ENCODE measurements at places on chromosomes 16 and 17.

DNA sequence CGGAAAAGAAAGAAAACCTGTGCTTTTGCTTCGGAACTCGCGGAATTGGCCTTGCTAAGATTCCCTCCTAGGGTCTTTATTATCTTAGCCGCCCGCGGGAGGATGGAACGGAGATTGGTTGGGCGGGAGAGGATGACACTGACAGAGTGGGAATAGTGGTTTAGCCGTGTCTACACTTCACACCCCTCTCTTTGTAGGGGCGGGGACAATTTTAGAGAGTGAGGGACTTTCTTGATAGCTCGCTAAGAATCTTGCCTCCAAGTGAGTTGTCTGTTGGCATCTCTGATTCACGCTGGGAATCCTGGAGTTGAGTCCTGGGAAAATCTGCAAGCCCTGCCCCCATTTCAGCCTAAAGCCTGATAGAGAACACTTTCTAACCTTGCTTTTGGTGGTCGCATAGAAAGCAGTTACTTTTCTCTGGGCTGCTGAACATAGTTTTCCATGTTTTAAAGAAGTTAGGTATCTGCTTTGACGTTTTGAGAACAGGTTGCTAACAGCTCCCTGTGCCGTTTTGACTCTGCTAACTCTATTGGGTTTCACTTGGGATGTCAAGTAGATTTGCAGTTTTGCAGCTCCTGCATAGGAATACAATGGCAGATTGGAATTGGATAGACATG, 697 bp downstream of the NOL11 start:
- peak; percentile 14 for DNase-seq

DNA sequence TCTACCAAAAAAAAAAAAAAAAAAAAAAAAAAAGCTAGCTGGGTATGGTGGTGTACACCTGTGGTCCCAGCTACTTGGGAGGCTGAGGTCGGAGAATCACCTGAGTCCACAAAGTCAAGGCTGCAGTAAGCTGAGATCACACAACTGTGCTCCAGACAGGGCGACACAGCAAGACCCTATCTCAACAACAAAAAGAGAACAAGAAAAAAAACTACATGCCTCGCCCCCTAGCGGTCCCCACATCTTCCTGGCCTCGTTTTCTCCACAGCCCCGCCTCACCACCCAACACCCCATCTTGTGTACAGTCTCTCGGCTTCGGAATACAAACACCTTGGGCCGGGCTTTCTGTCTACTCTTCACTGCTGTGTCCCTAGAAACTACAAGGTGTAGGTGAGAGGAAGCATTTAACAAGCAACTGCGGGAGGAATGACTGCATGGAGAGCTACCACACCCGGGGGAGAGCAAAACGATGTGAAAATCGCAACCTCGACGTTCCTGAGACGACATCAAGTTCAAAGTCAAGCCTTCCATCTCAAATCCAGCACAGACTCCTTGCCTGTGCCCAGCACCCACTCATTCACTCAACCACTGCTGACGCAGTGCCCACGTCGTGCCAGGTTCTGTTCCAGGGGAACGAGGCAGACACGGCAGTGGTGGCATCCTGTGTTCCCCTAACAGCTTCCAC, 9.0 kb downstream of the NTAN1 start:
- DNase-seq = no peak

GRCh38 chr17:50199211-50199802, 2.1 kb downstream of the COL1A1 start:
- DNase-seq = no peak

DNA sequence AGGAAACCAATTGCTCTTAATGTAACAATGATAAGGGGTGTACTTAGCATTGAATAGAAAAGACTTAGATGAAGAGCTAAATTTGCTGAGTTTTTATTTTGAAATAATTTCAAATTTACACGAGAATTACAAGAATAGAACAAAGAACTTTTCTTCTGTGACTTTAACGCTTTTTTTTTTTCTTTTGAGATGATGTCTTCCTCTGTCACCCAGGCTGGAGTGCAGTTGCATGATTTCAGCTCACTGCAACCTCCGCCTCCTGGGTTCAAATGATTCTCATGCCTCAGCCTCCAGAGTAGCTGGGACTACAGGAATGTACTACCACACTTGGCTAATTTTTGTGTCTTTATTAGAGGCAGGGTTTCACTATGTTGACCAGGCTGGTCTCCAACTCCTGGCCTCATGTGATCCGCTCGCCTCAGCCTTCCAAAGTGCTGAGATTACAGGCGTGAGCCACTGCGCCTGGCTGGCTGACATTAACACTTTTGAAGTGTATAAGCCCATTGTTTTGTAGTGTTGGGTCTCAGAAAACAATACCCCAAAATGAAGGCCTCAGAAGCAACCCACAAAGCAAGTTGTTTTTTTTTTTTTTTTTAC, 2.1 kb downstream of the TEN1 start:
- DNase-seq = no peak

- no peak for DNase-seq
Observed at GRCh38 chr17:422196-422930, 69.8 kb upstream of the RPH3AL start.

DNA sequence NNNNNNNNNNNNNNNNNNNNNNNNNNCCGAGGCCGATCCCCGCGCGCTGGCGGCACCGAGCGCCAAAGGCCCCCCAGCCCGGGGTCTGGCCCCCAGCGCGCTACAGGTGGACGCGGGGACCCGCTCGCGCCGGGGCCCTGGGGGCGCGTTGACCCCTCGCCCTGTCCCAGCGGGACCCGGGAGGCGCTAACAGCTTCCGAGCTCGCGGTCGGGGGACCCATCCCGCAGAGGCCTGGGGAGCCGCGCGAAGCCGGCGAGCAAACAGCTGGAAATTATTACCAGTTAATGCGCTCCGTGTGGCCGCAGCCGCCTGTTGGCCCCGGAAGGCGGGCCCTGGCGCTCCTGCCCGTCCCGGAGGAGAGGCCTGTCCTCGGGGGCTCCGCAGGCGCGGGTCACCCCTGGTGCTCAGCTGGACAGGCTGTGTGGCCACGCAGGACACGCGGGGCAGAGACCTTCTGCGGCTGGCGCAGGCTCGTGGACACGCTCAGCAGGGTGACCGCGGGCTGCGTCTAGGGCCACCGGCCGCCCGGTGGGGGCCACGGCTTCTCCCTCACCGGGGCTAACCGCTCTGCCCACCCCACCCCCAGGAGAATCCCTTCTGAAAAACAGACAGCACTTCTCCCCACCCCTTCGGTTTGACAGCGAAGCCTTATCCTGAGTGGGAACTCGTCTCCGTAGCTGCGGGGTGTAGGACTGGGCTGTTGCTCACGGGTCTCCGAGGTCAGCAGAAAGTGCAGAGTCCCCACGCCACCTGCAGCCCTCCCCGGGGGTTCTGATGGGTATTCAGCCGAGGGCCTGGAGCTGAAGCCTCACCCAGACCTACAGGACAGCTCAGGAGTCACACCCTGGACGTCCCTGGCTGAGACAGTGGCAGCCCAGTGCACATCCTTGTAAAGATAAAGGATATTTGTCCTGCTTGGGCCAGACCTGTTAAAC, 138.7 kb upstream of the RPH3AL start:
- DNase-seq = no peak

DNA sequence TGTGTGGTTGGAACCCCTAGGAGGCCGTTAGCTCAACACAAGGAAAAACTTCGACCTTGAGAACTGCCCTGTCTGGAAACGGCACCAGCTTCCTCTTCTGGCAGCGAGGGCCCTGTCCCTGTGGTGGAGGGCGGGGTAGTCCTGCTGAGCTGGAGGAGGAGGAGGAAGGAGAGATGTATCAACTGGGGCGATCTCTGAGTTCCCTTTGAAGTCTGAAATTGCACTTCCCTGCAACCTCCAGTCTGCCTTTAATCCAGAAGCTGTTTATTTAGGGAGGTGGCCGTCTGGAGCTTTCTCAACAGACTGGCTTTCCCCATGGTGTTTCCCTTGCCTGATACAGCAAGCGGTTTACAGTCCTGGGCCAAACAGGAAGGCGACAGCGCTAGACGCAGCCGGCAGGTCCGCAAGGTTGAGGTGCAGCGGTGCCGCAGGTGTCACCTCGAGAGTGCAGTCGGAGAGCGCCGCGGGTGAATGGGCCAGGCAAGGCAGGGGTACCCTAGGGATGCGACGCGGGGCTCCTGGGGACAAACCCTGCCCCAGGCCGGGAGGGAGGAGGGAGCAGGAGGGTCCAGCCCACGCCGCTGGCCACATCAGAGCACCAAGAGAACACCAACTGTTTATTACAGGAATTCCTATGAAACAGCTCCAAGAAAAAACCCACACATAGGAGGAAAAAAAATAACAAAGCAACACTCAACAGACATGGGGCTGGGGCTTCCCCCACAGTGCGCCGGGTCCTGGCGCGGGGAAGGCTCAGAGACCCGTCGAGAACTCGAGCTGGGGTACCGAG, 11.4 kb upstream of the MRPS23 start:
- DNase-seq = no peak

GRCh38 chr16:67053767-67054334, 24.9 kb downstream of the CBFB start:
- no peak for DNase-seq

DNA sequence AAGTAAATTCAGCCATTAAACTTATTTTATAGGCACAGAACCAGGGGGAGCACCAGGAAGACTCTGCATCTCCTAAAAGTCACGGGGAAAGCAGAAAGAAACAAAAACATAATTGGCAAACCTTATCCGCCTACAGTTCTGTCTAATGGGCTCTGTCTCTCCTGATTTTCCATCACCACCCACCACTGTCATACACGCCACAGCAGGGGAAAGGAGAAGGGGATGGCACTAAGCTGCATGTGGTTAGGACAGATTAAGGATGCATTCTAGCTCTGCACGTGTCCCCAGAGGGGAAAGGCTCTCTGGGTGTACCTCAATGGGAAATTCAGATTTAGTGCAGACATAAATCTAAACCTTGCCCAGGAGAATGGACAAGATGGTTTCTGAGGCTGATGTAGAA, 359.8 kb downstream of the TMEM114 start:
- no peak for DNase-seq

DNA sequence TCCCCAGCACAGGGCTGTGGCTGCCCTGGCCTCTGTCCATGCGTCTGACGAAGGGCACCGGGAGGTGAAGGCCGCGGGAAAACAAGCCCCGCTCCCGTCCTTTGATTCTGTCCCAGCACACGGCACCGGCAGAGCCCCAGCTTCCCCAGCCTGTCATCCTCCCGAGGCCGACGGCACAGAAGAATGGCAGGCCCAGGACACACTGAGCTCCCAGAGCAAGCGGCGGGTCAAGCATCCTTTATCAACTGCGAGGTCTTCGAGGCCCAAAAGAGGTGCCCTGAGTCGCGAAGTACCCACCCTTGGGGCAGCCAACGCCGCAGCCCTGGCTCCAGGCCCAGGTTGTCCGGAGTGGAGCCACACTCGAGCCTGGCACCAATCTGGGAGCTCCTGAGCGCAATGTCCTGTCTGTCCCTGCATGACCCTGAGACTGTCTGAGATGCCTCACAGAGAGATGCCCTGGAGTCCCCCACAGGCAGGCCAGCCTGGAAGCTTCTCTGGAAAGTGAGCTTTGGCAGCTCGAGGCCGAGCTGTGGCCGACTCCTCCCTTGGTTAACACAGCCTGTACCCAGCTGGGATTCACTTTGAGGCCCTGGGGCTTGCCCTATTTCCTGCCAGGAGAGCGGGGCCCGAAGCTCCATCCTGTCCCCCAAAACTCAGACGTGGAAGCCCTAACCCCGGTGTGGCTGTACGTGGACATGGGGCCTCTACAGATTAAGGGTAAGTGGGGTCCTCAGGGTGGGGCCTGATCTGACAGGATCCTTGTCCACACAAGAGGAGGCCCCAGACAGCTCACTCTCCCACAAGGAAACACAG, 23.3 kb downstream of the SLC7A5 start:
- no peak for DNase-seq

DNA sequence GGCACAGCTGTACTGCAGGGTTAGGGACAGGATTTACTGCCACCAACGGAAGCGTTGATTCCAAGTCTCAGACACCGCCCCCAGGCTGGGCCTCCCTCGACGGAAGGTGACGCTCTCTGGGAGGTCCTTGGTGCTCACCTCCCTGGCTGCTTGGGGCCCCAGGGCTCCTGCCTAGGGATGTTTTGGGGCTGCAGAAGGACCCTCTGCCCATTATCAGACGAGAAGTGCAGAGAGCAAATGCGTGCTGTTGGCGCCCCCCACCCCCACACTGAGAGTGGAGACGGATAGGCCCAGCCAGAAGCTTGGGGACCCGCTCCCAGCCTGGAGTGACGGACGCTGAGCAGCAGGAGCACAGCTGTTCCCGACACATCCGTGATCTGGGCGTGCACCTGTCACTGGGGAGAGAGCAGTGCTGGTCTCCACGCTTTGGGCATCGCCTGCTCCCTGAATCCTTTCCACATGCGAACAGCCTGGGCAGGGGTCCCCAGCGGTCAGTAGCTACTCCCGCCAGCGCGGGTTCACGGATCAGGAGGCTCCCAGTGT, 5.1 kb upstream of the SOX8 start:
- DNase-seq = no peak

DNA sequence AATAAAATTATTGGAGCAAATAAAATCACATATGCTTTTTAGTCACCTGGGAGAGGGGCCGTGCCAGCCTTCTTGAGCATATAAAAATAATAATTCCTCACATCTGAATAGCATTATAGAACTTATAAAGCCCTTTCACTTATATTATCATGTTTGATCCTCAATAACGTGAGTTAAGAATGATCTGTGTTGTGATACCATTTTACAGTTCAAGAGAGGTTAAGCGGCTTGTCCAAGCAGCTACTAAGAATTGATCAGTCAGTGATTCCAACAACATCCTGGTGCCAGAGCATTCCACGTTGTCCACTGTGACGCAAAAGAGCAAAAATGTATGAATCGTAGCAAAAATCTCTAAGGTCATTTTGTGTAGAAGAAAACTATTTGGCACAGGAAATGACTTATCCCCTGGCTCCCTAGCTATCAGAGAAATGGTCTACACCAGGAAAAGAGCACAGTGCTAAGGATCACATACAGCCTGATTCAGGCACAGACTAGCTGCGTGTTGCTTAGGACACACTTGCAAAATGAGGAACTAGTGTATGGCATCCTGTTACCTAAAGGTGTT, 33.0 kb downstream of the ANKFN1 start:
- no peak for DNase-seq

DNA sequence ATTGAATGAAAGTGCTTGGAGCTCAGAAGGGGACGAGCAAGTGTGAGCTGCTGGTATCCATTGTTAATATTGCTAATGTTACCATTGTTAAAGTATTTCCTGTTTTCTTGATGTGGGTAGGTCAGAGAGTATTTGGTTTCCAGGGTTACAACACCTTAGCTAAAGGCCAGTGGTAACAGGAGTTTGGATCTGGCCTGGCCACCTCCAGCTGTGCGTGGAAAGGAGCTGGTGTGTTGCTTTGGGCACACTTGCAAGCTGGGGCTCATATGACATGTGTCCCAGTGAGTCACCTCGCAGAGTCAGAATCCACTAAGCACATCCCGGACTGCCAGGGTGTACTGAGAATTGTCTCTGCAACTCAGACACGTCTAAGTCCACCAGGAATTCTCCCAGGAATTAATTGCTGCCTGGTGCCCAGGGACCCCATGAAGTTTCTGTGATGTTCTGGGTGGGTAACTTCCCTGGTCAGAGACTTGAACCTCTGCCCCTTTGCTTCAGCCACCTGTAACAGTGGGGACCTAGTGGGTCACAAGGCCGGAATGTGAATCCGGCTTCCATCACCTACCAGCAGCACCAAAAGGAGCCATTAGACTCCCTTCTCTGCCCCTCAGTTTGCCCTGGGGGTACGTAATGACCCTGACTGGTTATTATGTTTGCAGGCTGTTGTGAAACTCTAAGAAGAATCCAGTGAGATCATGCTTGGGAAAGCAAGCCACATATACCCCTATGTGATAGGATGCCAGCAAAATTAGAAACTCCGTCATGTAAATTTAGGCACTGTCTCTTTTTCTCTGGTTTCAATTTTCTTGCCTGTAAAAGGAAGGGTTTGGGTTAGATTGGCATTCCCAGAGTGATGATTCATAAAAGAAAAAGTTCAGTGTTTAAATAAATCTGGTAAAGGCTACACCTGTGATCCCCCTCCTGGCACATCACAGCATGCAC, 12.8 kb downstream of the SLC6A2 start:
- DNase-seq = no peak

Measured in stimulated activated CD8-positive, alpha-beta memory T cell treated with anti-CD3 and anti-CD28 coated beads, Interleukin-12 subunit alpha, Interleukin-12 subunit beta, amount 100 ng/mL, for 1 hour (primary cell).